ENCODE measurements at places on chromosomes 5 and 9.
A peak's percentile ranks its signal among the peaks of the same experiment; 100 is the strongest.

- no peak for DNase-seq
Observed at GRCh38 chr5:125327676-125328075, 581.2 kb upstream of the ZNF608 start.

GRCh38 chr5:54754420-54754819, 231.0 kb downstream of the ESM1 start:
- DNase-seq: no peak

GRCh38 chr5:112245656-112246055, 173.4 kb downstream of the EPB41L4A start:
- DNase-seq: no peak

DNA sequence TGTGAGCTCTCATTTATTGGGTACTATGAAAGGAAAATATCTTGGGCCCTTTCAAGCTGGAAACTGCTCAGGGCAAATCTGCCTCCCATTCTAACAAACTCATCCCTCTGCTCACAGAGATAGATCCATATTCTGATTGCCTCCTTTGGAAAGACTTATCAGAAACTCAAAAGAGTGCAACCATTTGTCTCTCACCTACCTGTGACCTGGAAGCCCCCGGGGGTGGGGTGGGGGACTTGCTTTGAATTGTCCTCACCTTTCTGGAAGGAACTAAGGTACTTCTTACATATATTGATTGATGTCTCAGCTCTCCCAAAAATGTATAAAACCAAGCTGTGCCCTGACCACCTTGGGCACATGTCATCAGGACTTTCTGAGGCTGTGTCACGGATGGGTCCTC, 125.3 kb downstream of the ATP10B start:
- no peak for DNase-seq

DNA sequence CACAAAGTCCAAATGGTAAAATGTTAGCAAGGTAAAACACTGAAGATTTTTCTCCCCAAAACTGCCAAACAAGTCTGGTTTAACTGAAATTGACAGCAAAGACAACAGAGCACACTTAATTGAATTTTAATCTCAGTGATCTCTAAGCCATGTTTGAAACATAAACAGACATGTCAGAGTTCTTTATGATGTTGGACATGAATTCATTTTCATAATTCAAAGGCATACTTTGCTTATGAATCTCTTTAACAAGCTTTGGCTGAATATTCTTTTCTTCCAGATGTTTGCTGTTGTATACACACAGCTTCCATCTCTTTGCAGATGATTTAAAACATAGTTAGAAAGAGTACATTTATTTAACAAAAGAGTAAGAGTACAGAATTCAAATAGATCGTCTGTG, 509.1 kb downstream of the RAB3C start:
- DNase-seq: no peak

DNA sequence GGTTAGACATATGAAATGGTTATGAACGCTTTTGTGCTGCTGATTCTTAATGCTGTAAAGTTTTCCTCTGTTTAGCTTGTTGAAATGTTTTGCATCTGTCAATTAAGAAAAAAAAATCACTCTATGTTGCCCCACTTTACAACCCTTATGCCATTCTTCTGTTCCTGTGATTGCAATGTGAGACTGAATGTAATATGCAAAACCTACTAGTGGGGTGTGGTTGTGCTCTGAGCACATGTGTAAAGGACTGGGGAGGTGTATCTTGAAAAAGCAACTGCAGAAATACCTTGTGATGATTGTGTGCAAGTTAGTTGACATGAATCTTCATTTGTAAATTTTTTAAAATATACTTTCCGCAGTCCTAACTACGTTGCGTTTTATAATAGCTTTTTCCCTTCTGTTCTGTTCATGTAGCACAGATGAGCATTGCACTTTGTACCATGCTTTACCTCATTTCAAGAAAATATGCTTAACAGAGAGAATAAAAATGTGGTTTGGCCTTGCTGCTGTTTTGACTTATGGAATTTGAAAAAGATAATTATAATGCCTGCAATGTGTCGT, 357.0 kb upstream of the PIK3R1 start:
- no peak for DNase-seq

DNA sequence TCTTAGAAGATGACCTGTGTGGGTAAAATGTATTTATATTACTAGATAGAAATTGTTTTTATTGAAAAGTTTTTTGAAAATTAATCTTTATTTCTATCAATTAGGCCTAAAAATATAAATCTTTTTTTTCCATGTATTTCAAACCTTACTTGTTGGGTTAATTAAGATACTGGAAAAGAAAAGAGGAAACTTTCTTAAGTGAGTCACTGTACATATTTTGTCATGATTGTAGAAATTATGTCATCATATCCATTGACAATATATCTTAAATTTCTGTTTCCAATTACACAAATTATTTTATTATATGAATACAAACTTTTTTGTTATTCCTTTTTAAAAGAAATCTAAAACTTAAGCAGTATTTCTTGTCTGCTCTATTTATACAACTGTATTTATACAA, 53.1 kb downstream of the RETREG1 start:
- DNase-seq: no peak

DNA sequence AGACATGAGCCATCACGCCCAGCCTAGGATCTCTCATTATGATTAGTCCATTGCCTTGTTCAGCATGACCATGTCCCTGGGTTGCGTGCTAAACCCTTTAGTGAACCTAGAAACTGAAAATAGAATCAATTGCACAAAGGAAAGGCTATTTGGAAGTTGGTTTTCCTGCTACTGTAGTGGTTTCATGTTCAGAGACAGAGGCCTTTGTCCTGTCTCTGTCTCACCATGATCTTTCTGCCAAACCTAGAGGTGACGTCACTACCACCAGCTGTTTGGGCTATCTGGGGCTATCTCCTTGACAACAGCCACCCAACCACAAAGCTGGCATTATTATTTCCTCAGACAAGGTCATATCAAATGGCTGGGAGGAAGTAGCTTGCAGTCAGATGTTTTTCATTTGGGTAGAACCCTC, 4.0 kb upstream of the CDK5RAP2 start:
- peak; percentile 32 for DNase-seq

- no peak for DNase-seq
Observed at GRCh38 chr9:131672451-131672850, 67.4 kb downstream of the RAPGEF1 start.

DNA sequence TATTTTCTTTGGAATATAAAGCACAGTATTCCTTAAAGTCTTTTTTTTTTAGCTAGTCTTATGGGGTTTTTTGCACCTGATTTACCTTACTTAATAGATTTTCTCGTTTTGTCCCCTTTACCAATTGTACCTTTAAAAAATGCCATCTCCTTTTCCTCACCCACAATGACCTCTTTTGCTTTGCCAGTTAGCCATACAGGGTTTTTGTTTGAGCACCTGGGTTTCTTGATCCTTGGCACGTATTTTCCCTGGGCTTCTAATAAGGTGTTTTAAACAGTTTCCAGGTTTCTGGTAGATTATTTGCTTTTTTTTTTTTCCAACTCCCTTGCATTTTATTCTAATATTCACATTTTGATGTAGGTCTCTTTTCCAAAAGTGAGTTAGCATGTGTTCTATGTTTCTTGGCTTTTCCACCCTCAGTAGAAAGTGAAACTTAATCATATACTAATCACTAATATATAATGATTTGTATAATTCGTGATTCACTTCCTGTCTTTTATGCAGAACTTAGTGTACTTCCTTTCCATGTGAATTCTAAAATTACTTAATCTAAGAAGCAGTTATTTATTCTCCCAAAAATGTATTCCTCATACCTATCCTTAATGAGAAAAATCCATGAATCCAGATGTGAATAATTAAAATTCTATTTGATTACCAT, 673.9 kb upstream of the RGMB start:
- no peak for DNase-seq

- DNase-seq: no peak
Observed at GRCh38 chr9:133701981-133702797, 36.0 kb downstream of the SARDH start.

DNA sequence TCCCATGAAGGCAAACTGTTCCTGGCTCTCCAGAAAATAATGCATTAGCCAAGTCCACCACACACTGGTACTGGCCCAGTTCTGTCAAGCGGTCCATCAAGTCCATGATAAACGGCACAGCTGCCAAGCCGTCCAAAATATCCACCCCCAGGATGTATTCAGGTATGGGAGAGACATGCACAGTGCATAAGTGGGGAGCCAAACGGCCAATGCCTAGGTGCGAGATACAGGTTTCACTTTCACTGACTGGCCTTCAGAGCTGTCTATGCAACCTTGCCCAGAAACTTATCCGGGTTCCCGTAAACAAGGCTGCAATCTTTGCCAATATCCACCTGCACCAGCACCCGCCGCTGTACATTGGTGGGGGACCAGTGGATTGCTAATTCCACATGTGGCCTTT, 795.8 kb downstream of the EFNA5 start:
- no peak for DNase-seq

DNA sequence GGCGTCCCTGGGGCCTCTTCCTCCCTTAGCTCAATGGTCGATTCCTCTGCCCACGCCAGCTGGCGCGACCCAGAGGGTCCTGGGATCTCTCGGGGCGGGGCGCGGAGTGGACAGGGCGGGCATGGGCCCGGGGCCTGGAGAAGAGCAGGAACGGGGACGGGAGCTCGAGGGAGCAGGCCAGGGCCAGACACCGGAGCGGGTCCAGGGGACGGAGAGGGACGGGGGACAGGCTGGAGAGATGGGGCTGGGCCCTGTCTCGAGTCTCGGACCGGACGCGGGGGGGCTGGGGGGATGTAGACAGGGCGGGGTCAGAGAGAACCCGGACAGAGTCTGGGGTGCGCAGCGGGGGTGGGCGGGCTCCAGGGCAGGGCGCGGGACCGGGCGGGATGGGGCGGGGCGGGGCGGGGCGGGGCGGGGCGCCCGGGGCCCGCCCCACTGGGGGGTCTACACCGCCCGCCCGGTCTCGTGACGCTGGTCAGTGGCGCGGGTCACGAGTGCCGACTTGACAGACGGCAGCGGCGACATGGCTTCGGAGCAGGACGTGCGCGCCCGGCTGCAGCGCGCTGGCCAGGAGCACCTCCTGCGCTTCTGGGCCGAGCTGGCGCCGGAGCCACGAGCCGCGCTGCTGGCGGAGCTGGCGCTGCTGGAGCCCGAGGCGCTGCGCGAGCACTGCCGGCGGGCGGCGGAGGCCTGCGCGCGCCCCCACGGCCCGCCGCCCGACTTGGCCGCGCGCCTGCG, at the start of gene UAP1L1:
UAP1L1 (plus strand) TSS at position 508 of the 738 bp plus-strand sequence; CDS start at position 524, 16 bp downstream.
- DNase-seq: peak; percentile 18

DNA sequence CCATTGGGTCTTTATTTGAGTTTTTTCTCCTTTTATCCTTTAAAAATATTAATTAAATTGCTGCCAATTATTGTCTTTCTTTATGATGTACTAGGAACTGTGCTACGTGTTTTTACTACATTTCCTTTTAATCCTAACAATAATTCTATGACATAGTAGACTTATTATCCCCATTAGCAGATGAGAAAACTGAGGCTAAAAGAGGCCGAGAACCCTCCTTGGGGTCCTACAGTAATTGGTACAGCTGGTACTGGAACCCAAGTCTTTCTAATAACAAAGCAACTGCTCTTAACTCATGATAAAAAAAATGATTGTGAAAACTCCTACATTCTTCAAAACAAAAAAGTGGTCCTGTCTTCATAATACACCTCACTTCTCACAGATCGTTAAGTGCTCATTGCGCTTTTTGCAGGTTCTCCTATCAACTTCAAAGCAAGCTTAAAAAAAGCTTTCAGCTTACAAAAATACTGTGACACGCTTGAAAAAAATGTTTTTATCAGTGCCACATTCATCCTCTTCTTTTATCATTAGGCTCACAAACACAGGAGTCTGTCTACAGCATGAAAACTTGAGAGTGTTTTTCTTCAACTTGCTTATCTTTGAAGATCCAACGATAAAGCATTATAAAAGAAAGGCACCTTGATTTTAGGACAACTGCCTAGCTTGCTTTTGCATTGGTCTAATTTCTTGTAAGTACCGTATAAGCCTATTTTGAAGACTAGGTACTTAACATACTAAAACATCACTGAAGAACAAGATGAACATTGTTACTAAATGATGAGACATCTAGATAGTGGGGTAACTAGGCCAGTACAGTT, 32.4 kb downstream of the FYB1 start:
- no peak for DNase-seq

GRCh38 chr5:16992006-16992405, 55.9 kb upstream of the MYO10 start:
- DNase-seq: no peak

DNA sequence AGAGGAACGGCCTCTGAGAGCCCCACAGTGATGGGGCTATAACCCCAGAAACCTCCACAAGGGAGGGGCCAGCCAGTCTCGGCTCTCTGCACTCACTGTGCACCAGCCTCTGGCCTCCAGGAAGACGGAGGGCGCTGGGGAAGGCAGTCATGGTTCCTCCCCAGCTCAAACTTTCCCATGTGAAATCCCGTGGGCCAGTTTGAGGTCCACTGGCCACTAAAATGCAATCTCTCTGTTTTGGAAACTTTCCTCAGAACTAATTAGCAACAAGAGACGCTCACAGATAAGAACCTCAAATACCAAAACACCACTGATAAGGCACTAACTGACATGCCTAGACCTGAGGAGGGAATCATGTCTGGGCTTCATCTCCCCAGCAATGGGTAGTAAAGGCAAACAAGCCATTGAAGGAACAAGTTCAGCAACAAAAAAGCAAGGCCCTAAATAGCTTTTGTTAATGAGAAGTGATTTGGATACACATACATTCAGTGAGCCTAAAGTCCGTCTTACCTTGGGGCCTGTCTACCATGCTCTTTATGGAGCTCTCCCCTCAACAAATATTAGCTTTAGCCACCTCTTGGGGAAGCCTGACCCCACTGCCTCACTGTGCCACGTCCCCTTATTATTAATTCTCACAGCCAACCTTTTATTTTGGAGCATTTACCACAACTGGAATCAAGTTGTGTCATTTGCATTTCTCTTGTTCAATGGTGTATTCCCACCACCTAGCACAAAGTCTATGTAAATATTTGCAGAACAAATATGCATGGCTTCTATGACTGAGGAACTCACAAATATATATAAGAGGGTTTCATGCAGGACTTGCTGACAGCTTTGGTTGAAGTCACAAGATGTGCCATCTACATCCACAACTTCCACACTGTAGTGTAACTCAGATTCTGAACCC, 56.1 kb upstream of the GLRX start:
- DNase-seq: no peak

DNA sequence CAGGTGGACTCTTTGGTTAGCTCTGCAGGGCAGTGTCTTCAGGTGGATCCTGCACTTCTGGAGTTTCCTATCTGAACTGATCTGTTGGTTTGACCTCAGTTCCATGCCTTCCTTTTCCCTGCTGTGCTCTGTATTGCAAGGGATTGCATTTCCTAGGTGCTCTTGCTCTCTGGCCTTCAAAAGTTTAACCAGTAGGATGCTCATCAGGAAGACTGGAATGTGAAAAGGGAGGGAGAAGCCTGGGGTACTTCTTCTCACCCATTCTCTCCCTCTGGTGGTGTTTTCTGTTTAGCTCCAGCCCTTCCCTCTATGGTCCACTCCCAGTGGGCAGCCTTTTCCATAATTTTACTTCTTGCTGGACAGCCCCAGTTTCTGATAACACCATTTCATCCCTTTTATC, 78.5 kb downstream of the ZNF618 start:
- DNase-seq: no peak

- no peak for DNase-seq
Observed at GRCh38 chr9:128340691-128341434, 536 bp downstream of the SLC27A4 start.

GRCh38 chr9:129582855-129583254, 38.0 kb downstream of the C9orf50 start:
- DNase-seq: no peak

- DNase-seq: no peak
Observed at GRCh38 chr5:126263591-126264184, 159.5 kb upstream of the GRAMD2B start.

All from DMS79 treated with DMSO at 0.1 percent for 48 hours (cell line).